ENCODE measurements at places on chromosomes 7 and 10. TPM values are rescaled to one million over a fixed set of nuclear protein-coding genes. Genes with fewer than 3 reads are reported as not detected.

DNA sequence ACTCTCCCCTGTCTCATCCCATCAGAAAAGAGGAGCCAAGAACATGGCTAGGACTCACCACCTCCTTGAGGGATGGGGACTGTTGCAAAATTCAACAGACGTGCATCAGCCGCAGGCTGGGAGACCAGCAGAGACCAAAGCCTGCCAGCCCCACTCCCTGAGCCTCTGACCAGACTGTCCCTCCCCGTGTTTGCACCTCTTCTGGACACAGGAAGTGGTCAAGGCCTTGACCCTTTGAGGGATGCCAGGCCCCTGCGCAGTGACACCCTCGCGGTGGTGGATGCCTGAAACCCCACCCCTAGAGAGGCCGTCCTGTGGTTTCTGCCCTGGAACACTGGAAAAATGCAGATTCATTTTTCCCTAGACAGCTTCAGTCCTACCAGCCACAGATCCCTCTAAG is 128.4 kb upstream of the TCF7L2 start:
- DNase-seq = no peak

- no peak for DNase-seq
Observed at GRCh38 chr7:91875851-91876250, 4.7 kb downstream of the MTERF1 start.

The CYP3A7 gene
- 0.29 TPM for polyA plus RNA-seq

DNA sequence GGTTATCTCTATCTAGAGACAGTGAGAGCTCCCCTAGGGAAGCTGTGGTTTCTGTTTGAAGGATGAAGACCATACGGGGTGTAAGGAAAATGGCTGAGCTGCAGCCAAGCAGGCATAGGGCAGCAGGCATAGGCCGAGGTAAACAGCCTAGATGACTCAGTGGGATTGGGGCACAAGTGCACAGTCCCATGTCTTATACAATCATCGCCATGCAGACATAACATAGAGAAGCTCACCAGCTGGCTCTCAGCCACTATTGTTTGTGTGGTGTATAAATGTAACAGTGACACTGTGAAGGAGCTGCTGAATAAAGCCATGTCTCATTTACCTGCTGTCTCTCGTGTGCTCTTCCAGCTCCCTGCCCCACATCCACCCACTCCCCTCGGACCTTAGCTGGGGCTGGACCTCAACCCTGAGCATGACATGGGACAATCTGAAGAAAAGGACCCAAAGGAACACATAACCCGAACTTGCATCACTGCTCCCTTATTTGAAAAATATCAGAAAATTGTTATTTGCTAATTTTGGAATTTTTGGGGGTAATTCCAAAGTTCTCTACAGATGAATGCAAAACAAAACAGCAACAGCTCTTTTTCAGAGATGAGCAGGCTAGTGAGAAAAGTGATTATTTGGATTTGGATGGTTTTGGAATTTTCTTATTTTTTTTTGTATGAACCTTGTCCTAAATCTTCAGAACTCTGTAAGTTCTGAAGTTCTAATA is 582.7 kb downstream of the REEP3 start:
- no peak for DNase-seq

The UTF1 gene
- 0.09 TPM for polyA plus RNA-seq

The FAM237B gene
- 0.88 TPM for polyA plus RNA-seq
